ENCODE measurements at places on chromosomes 11 and 22. TPM values are rescaled to one million over a fixed set of nuclear protein-coding genes. Genes with fewer than 3 reads are reported as not detected.

The SPON1 gene
- 131 TPM for total RNA-seq

The PRCP gene
- 173 TPM for total RNA-seq

DNA sequence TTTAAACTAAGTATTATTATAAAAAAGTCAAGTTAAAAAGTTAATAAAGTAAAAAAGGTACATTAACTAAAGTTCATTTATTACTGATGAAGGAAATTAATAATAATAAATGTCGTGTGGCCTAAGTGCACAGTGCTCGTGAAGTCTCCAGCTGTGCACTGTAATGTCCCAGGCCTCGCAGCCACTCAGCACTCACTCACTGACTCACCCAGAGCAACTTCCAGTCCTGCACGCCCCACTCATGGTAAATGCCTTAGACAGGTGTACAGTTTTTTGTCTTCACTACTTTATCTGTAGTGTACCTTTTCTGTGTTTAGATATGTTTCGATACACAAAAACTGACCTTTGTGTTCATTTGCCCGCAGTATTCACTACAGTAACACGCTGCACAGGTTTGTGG, 175.5 kb downstream of the TBC1D22A start:
- no peak for DNase-seq

DNA sequence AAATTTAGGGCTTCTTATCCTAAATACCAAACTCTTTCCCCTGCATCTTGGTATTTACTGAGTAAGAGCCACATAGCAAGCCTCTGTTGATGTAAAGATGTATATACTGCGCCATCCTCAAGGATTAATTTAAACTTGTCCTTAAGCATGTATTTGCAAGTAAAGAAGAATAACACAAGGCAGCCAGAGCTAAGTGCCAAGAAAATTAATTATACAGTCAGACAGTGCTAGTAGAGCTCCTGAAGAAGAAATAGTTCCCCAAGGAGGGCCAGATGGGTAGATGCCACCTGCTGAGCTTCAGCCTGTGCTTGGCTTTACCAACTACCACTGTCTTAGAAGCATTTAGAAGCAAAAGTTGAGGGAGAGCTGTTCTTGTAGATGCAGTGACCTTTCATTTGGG, 470.0 kb downstream of the BUD13 start:
- no peak for DNase-seq
